Endothelial cell of umbilical vein (primary cell): ENCODE measurements at places on chromosomes 5 and 9. TPM values are rescaled to one million over a fixed set of nuclear protein-coding genes. Genes with fewer than 3 reads are reported as not detected.

Gene GABRA6
- not detected in 2 replicates for polyA plus RNA-seq

Gene SLIT3
- polyA plus RNA-seq = 0.90 and 1.5 TPM in 2 replicates

Gene GALNT12
- polyA plus RNA-seq = 0.21 and 0.26 TPM in 2 replicates

Gene CEL
- 0.81 and 0.92 TPM in 2 replicates for polyA plus RNA-seq

Gene MAP1B
- 50.8 and 55.9 TPM in 2 replicates for polyA plus RNA-seq

Gene ARL14EPL
- 0.10 TPM in 1 of 2 replicates, not detected in the other for polyA plus RNA-seq

Gene GARNL3
- 1.3 and 1.4 TPM in 2 replicates for polyA plus RNA-seq

Gene TMC1
- 0.30 TPM in 1 of 2 replicates, not detected in the other for polyA plus RNA-seq

Gene NTRK2
- 0.01 TPM in 1 of 2 replicates, not detected in the other for polyA plus RNA-seq

Gene SECISBP2
- 18.0 and 22.7 TPM in 2 replicates for polyA plus RNA-seq

Gene SLC6A18
- not detected in 2 replicates for polyA plus RNA-seq

Gene PRRT1B
- not detected in 2 replicates for polyA plus RNA-seq

Gene SOHLH1
- not detected in 2 replicates for polyA plus RNA-seq

Gene FOXI1
- not detected in 2 replicates for polyA plus RNA-seq

Gene FANCC
- polyA plus RNA-seq = 4.6 and 5.7 TPM in 2 replicates

Gene IFNB1
- not detected in 2 replicates for polyA plus RNA-seq

Gene WHRN
- 0.35 and 0.53 TPM in 2 replicates for polyA plus RNA-seq

Gene OTULINL
- 0.03 and 0.08 TPM in 2 replicates for polyA plus RNA-seq

DNA sequence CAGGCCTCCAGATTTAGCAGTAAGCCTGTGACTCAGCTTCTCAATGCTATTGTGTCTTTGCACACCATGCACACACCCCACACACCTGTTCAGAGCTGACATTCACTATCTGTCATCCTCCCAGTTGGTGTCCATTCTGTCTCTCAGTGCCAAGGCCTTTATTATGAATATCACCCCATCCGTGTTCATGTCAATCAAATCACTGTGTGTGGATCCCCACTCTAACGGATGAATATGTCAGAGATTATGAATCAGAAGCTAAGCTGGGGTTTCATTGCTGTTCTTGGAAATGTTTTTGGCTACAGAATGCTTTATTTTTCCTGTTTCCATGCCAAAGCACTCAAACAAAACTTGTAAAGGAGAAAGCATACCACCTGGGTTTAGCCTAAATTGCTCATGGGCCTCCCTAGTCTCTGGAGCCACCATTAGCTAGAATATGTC, 9.4 kb upstream of the MAMDC2 start:
- no peak for DNase-seq

- no peak for DNase-seq
These were observed 50.4 kb upstream of the CKMT2 start for GRCh38 chr5:81182396-81183390.

GRCh38 chr9:84140535-84141101, 160.0 kb downstream of the RMI1 start:
- no peak for DNase-seq

DNA sequence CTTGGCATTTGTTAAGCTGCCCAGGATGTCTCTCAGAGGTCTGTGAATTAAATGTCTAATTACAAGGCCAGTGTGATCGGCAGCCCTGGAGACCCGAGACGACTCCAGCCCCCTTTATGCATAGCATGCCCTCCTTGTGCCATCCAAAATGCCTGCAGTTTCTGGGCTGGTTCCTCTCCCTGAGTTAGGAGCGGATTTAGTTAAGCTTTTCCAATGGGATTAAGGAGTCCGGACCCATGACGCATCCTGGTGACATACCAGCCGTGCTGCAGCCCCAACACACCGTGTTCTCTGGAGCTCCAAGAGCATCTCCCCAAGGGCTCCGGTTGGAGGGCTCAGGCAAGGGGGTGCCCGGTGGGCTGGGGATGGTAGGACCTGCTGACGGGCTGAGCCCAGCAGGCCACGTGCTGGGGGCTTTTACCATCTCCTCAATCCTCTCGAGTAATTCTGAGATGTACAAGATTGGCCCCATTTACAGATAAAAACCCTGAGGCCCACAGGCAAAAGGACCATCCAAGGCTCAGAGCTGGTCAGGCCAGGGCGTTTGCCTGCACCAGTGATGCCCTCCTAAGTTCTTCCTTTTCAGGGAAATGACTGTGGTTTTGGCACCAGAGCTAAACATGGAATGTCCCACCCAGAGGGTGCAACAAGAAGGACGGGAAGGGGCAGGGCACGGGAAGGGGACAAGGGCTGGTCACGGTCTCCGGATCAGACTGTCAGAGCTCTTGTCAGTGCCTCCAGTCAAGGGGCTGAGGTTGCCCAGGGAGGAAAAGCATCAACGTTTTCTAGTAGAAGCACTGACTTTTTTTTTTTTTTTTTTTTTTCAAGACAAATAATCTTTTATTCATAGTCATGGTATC, 82.6 kb upstream of the PHYKPL start:
- DNase-seq = no peak

GRCh38 chr5:13660072-13660471, 284.4 kb downstream of the DNAH5 start:
- DNase-seq = peak; percentile 17

DNA sequence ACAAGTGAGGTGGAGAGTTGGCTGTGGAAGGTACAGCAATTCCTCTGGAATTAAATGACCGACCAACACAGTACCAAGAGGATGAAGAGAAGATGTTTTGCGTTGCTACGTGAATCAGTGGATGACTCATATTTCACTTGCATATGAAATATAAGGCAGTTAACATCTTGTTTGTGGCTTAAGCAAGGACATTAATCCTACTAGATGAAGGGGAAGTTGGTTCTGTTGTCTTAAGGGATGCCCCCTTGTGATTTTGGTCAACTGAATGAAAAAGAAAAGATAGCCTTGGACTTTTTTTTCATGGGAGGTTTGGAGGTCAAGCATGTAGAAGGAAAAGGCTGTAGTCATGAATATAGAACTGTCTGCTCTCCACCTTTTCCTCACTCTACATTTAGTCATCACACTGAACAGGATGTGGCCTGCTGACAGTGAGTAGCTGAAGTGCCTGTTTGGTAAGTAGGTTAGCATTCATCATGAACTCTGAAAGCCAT, 33.9 kb downstream of the VLDLR start:
- peak; percentile 77 for DNase-seq

GRCh38 chr5:168608386-168608785, 29.2 kb upstream of the PANK3 start:
- no peak for DNase-seq

DNA sequence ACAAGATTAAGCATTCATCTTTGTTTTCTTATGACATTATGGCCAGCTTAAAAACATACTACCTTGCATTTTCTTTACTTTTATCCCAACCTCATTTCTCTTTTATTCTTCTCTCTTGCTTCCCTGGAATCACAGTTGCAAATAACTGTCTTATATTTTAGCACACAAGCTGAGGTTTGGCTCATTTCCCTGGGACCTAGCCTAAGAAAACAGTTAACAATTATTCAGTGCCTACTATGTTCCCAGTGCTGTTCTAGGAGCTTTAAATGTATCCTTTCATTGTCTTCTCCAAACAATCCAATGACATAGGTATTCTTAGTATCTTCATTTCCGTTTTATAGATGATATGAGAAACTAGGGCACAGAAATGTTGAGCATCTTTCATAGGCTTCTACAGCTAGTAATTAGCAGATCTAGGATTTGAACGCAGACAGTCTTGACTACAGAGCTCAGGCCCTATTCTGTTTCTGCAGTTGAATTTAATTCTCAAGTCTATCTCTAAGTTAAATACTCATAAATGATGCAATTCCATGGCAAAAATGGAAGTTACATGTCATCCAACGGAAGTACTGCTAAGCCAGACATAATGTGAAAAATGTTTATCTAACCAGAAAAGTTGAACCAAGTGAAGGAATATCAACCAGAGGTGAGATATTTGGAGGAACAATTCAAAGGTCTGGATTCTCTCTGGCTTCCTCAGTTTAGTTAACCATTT, 52.3 kb upstream of the MTAP start:
- DNase-seq = peak; percentile 41

DNA sequence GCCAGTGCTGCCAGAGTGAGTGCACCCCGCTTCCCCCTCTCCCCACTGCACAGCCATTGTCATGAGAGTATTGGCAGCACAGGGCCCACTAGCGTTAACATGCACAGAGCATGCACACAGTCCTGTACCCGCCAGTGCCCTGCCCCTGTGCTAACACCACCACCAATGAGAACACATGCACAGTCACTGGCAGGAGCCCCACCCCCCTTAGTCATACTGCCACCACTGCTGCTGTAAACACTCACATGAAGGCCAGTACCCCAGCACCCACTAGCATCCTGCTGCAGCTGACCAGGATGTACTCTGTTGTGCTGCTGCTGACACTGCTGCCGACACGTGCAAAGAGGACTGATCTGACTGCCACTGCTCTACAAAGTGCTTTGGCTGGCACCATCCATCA, 19.5 kb upstream of the RANBP6 start:
- DNase-seq = no peak

GRCh38 chr9:76557674-76558225, 98.8 kb downstream of the GCNT1 start:
- DNase-seq = no peak

DNA sequence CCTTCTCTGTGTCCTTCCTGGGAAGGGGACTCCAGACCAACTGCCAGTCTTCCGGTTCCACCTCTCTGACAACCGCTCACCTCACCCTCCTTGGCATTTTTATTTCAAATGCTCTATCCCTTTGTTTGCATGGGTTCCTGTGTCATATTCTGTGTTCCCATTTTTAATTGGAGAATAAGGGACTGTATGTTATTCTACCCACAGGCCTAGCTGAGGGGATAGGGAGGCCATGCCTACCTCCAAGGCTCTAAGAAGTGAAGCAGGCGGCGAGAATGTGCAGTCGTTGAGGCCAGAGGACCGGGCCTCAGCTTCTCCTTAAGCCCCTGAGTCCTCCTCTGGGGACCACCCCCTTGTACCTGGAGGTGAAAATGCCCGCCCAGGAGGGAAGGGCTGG, 936 bp upstream of the WDR5 start:
- no peak for DNase-seq

DNA sequence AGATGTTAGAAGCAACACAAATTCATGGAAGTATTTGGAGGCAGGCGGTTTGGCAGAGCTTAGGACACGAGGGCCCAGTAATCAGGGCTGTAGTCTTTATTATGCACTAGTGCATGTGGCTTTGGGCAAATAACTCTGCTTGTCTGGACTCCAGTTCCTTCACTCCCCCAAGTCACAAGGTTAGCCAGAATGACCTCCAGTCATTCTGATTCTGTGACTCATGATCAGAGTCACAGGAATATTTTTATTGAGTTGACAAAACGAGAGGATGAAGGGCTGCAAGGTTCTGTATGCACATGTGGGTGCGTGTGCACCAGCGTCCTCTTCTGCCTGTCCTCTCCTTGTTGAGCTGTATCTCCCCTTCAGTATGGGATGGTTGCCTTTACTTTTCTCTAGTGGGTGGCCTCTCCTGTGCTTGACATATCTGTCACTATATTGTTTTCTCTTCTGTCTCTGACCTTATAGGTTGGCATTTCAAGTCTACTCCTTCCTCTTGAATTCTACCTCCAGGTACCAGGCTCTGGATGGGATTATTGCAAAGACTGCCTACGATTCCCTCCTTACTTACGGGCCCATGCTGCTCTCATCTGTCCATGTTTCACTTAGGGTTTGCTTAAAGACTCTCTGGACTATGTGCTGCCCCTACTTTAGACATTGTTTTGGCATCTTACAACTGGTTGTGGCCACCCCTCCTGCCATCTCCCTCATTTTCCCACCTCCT, 94.6 kb downstream of the KDM4C start:
- peak; percentile 14 for DNase-seq

GRCh38 chr9:131732636-131733289, 7.1 kb downstream of the RAPGEF1 start:
- DNase-seq = no peak

- no peak for DNase-seq
These were observed 147.6 kb downstream of the RPS23 start for GRCh38 chr5:82130602-82131001.

GRCh38 chr5:55004729-55005128, 19.3 kb upstream of the GZMK start:
- peak; percentile 67 for DNase-seq

- DNase-seq = peak; percentile 85
These were observed 25.2 kb downstream of the SHC3 start for GRCh38 chr9:89153232-89154017.

DNA sequence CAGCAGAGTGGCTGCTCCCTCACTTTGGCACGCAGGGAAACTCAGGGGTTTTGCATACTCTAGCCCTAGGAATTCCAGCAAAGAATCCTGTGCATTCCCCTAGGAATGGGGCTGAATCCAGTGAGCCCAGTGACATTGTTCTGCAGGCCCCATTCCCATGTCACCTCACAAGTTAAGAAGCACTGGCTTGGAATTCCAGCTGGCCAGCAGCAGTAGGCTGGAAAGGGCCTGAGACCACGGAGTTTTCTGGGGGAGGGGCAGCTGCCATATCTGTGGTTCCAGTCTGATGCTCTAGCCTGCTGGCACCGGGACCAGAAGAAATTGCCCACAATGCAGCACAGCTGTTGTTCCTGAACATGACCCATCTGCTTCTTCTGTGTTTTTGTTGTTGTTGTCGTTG, 217.6 kb upstream of the DMRTA1 start:
- no peak for DNase-seq

- peak; percentile 18 for DNase-seq
These were observed 13.6 kb upstream of the LAMC3 start for GRCh38 chr9:130995086-130996011.

GRCh38 chr5:127389601-127390000, 99.0 kb downstream of the MEGF10 start:
- no peak for DNase-seq

GRCh38 chr5:172849606-172850453, 15.8 kb downstream of the ERGIC1 start:
- no peak for DNase-seq

DNA sequence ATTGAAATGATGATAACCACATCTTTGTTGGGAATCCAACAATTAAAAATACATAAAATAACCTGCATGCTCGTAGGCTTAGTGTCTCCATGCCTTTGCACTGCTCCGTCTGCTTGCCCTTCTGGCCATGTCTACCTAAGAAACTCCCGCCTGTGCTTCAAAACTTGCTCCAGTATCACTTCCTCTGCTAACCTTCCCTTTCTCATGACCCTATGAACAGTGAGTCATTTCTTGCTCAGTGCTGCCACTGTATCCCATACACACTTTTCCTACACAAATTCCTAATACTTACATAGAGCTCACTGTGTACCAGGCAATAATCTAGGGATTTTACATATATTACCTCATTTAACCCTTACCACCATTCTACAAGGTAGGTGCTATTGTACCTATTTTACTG, 33.5 kb downstream of the TMEM245 start:
- DNase-seq = peak; percentile 65

DNA sequence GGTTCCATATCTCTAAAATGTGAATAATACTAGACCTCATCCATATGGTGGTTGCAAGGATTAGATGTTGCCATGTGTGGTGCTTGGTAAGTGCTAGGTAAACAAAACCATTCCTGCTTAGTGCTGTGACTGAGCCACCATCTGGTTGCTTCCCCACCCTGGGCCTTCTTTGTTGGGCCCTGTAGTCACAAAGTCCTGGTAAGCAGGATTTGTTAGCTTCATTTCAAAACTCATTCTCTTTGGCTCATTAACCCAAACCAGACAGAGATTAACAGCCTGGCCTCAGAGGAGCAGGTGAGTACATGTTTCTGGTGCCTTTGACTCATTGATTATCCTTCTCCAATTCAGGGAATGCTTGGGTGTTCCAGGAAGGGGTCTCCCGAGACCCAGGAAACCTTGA, 240.2 kb downstream of the ARHGAP26 start:
- DNase-seq = no peak

GRCh38 chr5:75909223-75909622, 174.0 kb upstream of the SV2C start:
- no peak for DNase-seq

- peak; percentile 76 for DNase-seq
These were observed 10.8 kb downstream of the KCNV2 start for GRCh38 chr9:2727966-2728613.
